ENCODE measurements at places on chromosomes 4 and X. TPM values are rescaled to one million over a fixed set of nuclear protein-coding genes. Genes with fewer than 3 reads are reported as not detected.

- DNase-seq: no peak
Observed at GRCh38 chr4:136457004-136457403, 1075.3 kb downstream of the PCDH18 start.

- no peak for DNase-seq
Observed at GRCh38 chr4:105306158-105306781, 159.6 kb downstream of the TET2 start.

GRCh38 chr4:25861280-25861950, 1.4 kb downstream of the SEL1L3 start:
- DNase-seq: no peak

DNA sequence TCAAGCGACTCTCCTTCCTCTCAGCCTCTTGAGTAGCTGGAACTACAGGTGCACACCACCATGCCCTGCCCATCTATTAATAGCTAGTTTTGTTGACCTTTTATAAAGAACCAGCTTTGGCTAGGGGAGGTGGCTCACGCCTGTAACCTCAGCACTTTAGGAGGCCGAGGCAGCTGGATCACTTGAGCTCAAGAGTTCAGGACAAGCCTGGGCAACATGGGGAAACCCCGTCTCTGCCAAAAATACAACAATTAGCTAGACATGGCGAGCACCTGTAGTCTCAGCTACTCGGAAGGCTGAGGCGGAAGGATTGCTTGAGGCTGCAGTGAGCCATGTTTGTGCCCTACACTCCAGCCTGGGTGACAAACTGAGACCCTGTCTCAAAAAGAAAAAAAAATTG, 2.7 kb downstream of the TKTL1 start:
- no peak for DNase-seq

DNA sequence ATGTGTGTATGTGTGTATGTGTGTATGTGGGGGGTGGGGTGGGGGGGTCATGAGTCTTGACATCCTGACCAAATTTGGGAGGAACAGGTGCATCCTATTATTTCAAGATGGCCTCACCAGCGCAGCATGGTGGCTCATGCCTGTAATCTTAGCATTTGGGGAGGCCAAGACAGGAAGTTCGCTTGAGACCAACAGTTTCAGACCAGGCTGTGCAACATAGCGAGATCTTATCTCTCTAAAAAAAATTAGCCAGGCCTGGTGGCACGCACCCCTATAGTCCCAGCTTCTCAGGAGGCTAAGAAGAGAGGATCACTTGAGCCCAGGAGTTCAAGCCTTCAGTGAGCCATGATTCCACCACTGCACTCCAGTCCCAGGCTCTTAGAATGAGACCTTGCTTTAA, 47.0 kb upstream of the DHRSX start:
- DNase-seq: no peak

The TASL gene
- total RNA-seq: not detected

The HTR2C gene
- total RNA-seq: not detected

GRCh38 chrX:54248309-54248708, 65.3 kb upstream of the FAM120C start:
- peak; percentile 3 for DNase-seq

The CWH43 gene
- total RNA-seq: 0.52 TPM

DNA sequence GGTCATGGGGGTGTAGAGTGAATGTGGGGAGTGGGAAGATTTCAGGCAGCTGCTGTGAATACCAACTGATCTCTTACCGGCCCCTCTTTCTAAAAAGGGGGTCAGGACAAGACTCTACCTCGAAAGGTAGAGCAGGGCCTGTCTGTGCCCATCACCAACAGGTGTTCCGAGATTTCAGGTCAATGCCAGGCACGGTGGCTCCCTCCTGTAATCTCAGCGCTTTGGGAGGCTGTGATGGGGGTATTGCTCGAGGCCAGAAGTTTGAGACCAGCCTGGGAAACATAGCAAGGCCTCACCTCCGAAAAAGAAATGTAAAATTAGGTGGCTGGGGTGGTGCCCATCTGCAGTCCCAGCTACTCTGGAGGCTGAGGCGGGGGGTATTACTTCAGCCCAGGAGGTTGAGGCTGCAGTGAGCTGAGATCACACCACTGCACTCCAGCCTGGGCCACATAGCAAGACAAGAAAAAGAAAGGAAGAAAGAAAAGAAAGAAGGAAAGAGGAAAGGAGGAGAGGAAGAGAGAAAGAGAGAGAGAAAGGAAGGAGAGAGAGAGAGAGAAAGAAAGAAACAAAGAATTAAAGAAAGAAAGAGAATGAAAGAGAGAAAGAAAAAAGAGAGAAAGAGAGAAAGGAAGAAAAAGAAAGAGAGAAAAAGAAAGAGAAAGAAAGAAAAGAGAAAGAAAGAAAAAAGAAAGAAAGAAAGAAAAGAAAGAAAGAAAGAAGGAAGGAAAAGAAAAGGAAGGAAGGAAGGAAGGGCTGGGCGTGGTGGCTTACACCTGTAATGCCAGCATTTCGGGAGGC, 50.1 kb downstream of the CRLF2 start:
- DNase-seq: no peak

The HPSE gene
- 0.69 TPM for total RNA-seq

DNA sequence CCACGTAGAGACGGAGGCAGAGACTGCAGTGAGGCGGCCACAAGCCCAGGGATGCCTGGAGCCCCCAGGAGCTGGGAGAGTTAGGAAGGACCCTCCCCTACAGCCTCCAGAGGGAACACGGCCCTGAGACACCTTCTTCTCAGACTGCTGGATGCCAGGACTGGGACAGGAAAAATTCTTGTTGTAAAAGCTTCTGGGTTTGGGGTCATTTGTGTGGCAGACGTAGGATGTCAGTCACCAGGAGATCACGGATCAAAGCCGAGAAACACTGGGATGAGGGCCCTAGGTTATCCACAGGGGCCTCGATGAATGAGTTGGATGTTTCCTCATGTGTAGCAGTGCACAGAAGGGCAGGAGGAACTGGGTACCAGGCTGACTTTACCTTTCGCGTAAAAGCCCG, 163.7 kb downstream of the SHOX start:
- DNase-seq: no peak

DNA sequence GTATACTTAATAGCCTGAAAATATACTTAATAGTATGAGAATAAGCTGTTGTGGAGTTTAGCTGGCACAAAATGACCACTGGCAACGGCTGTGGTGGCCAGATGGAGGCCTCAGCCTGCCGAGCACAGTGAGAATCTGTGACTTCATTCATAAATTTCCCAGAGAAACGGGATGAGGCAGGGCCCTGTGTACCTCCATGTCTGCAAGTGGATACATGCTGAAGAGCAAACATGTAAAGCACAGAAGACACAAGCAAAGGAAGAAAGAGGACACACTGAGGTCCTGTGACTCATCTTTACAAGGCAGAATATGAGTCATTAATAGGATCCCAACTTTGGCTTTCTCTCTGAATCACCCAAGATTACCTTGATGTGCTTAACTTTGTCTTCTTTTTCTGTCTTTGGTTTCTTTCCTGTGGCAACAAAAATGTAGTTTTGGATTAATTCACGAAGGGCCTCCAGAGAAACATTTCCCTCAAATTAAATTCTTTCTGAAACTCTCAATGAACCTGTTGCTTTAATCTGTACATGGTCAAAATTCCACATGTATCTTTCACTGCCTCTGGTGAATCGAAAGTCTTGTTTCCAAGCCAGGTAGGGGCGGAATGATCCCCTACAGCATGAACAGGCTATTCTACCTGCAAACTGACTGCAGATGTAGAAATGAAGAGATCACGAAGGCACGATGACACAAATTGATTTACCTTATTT, 56.4 kb downstream of the IRF2 start:
- peak; percentile 33 for DNase-seq

GRCh38 chrX:111180750-111181240, 84.8 kb downstream of the PAK3 start:
- no peak for DNase-seq

GRCh38 chr4:79348405-79348804, 22.5 kb upstream of the NAA11 start:
- DNase-seq: no peak

The RTL5 gene
- 0.94 TPM for total RNA-seq

DNA sequence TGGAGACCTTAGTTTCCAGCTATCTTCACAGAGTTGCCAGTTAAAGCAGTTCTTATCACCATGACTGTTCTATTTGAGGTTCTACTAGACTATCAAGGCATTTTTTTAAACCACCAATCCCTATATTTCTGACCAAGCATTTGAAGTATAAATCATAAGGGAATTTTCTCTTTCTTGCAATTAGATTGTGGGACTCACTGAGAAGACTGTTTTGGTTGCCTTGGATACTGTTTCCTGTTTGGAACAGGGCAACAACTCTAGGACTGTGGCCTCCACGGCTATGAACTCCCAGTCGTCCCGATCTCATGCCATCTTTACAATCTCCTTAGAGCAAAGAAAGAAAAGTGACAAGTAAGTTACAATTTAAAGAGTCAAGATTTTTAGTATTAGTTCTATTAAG, 11.8 kb downstream of the KIF4A start:
- no peak for DNase-seq

GRCh38 chr4:120816296-120816965, 106.1 kb downstream of the PRDM5 start:
- DNase-seq: no peak

GRCh38 chrX:8653956-8654355, 78.0 kb downstream of the ANOS1 start:
- DNase-seq: no peak

GRCh38 chr4:82715731-82716617, 82.6 kb downstream of the SCD5 start:
- DNase-seq: no peak

The SPP1 gene
- total RNA-seq: 112 TPM

DNA sequence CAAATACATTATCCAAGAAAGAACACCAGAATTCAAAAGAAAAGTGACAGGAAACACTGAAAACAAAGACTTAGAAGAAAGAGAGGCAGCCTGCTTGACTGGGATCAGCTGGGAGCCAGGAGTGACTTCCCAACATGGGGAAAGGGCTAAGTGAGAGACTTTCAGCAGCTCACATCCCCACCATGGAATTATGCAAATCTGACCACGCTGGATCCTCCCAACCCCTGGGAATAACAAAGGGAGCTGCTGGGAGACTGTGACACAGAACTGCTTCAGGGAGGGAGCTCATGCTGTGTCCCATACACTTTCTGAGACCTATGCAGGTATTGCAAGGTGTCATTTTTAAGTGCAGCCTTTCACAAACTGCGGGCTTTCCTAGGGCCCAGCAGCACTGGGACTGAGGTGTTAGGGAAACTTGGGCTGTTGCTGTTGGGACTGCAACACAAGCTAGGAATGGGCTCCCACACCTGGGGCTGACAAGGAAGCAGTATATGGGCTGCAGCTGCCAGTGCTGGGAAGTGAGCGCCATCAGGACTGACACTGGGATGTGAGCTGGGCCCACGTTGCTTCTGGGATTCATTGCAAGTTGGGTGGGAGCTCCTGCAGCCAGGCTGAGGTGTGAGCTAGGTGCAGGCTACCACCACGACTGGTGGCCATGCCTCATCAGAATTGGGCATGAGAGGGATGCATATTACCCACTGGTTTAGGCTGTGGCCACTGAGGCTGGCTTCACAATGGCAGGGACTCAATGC, 139.1 kb downstream of the KDR start:
- no peak for DNase-seq

- DNase-seq: no peak
Observed at GRCh38 chrX:107384397-107385105, 64.9 kb upstream of the FRMPD3 start.

DNA sequence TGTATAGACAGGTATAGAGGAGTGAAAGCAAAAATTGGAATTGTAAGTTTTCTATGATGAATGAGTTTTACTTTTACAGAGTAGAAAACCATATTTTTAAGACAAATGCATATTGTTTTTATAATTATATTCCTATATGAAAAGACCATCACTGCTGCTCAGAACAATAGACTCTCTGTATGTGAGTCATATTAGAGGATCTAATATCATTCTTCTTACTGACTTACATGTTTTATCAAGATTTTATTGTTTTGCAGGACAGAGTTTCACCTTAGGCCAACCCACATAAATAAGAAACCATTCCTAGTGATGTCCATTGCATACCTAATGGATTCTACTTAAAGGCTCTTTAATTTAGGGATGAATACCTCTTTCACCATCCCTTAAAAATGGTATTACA, 88.6 kb downstream of the NR3C2 start:
- DNase-seq: no peak

The HERC3 gene
- 14.0 TPM for total RNA-seq

The CCNB3 gene
- 0.17 TPM for total RNA-seq

DNA sequence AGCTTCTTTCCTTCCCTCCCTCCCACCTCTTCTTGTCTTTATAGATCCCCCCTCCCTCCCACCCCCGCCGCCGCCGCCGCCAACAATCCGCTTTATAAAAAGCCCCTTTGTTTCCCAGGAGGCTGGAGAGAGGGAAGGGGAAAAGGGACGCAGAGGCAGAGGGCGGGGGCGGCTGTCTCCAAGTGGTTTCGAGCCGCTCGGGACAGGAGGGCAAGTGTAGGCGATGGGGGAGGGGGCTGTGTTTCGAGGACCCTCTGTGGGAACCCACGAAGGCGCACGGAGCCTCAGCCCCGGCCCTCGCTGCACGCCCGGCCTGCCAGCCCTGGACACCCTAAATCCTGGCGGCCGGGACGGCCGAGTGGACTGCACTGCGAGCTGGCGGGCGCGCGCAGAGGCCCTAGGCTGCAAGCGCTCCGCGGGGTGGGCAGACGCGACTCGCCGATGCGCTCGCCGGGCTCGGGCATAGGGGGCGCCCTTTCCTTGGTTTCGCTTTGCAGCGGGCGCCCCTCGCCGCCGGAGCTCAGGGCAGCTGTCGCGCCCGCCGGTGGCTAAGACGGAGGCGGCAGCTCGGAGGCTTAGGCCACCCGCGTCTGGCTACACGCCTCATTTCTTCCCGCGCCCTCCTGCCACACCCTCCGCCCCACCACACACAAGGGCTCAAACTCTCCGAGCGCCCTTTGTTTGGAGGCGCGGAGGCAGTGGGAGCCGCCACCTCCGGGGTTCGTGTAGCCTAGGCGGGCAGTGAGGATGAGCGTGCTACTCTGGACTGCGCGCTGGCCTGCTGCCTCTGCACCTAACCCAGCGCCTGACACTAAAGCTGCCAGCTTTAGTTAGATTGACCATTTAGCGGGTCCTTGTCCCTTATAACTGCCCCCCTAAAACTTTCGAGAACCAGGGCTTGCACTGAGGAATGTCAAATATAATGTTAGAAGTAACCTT, 2.2 kb downstream of the MAMLD1 start:
- no peak for DNase-seq

The RTL9 gene
- total RNA-seq: not detected

The TMPRSS11D gene
- not detected for total RNA-seq

The STBD1 gene
- total RNA-seq: 7.8 TPM

- no peak for DNase-seq
Observed at GRCh38 chr4:7261087-7261486, 68.7 kb downstream of the SORCS2 start.

- DNase-seq: no peak
Observed at GRCh38 chr4:185886832-185887524, 75.0 kb upstream of the SORBS2 start.

The FOXP3 gene
- total RNA-seq: 0.07 TPM

GRCh38 chr4:73220815-73221214, 37.8 kb downstream of the ANKRD17 start:
- DNase-seq: no peak

DNA sequence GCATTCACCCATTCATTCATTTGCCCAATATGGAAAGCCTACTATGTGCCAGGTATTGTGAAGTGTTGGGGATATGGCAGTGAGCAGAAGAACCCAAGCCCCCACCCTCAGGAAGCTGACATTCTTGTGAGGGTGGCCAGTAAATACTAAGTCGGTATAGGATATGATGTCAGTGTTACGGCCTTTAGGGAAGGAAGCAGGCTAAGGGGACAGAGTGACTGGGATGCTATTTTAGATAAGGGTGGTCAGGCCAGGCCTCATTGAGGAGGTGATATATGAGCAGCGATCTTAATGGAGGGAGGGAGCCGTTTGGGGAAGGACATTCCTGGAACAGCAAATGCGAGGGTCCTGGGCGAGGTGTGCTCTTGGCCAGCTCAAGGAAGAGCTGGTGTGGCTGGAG, 2.0 kb downstream of the ATP6AP1 start:
- DNase-seq: no peak

GRCh38 chrX:30680618-30681017, 27.4 kb downstream of the GK start:
- no peak for DNase-seq

All from epithelial cell of proximal tubule (primary cell).